ENCODE measurements at places on chromosomes 3 and 15.

DNA sequence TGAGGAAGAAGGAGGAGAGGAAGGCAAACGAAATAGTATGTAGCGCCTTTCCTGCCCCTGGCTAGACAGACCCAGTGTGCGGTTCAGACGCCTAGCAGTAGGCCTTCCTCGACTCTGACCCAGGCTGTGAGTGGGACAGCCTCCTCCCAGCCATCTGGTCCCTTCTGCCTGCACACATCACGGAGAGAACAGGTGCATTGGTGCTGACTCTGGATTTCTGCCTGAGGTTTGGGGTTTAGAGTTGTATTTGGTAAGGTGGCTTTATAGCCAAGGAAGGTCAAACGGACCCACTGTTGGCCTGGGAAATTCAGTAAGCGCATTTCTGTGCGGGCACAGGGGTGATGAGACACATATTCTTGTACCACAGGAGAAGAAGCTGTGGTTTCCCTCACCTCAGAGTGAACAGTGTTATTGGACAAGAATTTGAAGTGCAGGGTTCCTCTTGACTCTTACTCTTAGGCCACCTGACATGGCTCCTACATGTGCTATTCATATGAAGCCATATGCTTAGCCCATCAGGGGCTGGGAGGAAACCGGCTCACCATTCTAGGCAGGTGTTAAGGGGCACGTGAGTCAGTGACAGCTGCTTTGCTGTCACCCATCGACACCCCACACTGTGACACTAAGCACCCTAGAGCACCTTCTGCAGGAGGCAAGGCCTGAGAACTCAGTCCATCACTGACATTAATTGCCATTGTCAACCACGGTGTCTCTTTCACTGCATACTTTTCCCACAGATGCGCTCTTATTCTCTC lies 143.3 kb downstream of the CHDH start:
- DNase-seq, result no peak

DNA sequence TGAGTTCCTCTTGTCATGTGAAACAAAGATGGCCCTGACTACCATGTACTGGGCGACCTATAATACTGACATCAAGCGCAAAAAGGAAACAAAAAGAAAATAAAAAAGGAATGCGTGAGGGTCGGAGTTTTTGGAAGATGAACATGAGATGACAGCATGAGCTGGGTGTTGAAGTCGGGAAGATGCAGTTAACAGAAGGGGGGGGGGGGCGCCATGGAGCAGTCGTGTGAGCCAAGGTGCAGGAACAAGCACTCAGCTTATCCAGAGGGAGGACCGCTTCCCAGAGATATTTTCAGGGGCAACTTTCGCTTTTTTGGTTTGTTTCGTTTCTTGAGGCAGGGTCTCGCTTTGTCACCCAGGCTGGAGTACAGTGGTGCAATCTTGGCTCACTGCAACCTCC lies 110.2 kb downstream of the RORA start:
- DNase-seq, result no peak

DNA sequence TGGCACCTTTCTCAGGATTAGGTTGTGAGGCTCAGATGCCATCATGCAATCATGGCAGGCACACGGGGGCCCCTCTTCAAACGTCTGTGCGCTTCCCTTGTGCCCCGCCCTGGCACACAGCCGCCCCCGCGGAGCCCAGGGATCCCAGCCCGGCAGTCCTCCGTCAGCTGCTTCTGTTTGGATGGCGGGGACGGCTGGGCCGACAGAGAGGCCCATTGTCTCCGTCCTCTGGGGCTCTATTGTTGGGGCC lies 849 bp upstream of the HDAC11 start:
- peak; percentile 52 for DNase-seq

DNA sequence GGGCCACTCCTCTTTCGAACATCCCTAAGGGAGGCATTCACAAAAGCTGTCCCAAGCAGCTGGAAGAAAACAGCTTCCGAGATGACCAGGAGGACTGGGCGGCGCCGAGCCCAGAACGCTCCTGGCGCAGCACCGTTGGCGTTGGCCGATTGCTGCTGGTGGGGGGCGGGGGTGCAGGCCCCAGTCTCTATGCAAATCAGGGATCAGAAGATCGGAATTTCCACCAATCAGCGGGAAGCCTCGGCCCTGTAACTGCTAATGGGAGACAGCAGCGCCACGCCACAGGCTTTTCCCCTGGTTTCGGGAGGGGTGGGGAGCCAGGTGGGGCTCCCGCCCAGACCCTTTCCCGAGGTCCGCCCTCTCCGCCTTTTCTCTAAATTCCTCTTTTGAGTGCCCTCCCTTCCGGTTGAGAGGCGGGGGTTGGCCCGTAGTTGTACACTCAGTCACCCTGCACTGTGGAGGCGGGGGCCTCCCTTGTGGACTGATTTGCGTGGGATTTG lies 27.0 kb downstream of the HMCES start:
- peak; percentile 98 for DNase-seq

GRCh38 chr3:73801444-73801843 lies 176.7 kb upstream of the PDZRN3 start:
- no peak for DNase-seq

DNA sequence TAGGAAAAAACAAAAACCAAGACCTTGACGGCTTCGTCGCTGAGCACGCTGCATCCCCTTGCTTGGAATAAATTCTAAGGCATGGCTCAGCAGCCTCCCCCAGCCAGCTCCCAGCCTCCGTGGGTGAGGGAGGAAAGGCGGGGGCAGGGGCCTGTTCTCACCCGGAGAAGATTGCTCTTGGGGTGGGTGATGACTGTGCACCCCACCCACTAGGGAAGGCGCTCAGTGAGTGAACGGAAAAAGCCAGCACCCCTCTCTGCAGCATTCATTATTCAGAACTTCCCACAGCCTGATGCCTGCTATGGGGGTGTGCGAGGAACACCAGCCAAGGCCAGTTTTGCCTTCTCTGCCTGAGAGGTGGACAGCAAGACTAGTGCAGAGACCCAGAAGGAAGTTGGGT lies 19.3 kb upstream of the NTRK3 start:
- no peak for DNase-seq

DNA sequence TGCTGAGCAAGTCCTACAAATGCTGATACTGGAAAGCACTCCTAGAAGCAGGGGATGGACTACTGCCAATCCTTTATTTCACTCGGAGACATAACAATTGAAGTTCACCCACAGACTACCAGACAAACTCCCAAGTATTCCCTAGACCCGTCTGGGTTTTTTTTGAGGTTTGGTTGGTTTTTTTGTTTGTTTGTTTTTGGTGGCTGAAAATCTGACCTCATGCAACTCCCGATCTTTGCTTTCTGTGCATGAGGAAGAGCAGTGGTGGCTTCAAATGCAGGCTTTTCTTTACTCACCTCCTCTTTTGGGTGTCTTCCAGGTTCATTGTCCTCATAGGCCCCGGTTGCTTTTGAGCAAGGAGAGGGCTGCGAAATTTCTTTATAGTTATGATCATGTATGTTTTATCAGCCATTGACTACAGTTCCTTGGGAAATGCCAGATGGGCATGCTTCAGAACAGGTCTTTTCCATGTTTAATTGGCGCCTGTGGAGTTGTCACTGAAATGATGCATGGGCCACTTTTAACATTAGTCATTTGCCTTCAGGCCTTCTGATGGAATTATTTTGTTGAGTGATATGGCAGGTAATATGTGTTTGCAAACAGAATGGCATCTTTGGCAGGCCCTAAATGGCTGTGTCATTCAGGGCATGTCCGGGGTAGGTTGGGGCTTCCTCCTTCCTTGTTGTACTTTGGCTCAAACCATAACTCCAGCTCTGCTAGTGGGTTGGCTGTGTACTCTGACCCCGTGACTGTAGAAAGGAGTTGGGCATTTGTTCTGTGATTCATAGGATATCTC lies 81.3 kb upstream of the ZBED2 start:
- no peak for DNase-seq

GRCh38 chr3:99466331-99466730 lies 172.1 kb upstream of the COL8A1 start:
- no peak for DNase-seq

GRCh38 chr3:12136371-12136770 lies 22.3 kb downstream of the TIMP4 start:
- no peak for DNase-seq

GRCh38 chr3:151852074-151852811 lies 21.2 kb upstream of the SUCNR1 start:
- DNase-seq, result no peak

DNA sequence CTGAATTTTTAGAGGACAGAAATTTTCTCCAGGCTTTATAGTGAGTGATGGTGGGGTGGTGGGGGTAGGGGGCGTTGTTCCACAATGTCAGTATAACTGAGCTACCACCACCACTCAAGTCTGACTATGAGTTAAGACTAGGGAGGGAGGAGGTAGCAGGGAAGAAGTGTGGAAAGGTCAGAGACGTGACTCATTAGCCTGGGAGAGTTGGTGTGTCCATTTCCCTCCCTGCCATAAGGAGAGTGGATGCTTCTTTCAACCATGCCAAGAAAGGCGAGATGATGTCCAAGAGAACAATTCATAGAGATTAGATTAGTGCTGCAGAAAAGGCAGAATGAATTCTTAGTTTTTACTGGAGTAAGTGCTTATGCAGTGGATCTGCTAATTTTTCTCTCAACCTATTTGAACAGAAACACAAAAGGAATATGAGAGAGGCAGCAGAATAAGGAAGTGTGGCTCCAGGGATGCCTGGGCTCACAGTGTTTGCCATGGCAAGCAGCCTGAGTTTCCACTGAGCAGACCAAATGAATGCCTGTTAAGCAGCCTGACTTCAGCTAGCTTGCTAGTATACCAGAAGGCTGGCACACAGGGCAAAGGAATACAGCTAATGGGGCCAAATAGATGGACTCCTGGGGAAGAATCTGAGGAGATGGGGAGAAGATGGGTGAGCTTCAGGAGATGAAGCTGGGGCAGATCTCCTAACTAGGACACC lies 708.9 kb downstream of the NTRK3 start:
- no peak for DNase-seq

- no peak for DNase-seq
Measured at GRCh38 chr3:52345521-52346109, 29.5 kb downstream of the DNAH1 start.

DNA sequence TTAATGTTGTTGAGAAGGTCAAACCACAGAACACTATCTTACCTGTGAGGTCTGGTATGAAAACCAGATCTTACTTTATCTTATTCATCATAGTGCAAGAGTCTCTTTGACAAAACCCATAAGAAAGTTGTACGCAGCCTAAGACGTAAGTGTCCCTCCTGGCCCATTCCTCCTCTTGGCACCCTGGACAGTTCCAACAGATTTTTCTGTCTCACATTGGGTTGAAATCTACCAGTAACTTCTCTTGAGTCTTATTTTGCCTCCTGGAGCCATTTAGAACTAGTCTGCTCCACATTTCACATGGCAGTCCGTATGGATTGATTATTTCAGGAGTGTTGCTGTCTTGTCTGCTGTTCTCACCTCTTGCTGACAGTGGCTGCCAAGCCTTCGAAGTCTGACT lies 498.4 kb downstream of the PDCD6IP start:
- no peak for DNase-seq

- DNase-seq, result peak; percentile 52
Measured at GRCh38 chr3:172546628-172547214, 23.5 kb upstream of the TNFSF10 start.

DNA sequence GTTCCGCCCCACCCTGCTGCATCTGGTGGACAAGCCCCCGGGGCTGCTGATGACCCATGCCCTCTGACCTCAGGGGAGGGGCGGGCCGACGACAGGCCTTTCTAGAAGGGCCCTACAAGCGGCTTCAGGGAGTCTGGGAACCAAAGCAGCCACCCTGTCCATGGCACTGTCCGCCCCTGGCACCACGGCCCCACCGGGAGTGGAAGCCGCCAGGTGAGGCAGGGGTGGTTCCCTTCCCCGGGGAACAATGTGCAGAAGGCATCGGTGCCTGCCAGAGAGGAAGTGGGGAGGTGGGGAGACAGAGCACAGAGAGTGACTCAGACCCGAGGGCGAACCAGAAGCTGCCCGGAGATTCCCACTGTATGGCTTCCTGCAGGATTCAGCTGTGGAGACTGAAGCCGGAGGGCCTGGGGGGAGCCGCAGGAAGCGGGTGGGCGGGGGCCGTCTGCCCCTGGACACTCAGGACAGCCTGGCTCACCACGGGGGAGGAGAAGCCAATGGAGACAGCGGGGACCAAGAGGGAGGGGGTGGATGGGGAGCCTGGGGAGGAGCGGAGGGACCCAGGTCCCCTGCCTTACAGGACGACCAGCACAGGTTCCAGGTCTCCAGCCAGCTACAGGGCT lies 134.0 kb downstream of the TPRA1 start:
- peak; percentile 32 for DNase-seq

DNA sequence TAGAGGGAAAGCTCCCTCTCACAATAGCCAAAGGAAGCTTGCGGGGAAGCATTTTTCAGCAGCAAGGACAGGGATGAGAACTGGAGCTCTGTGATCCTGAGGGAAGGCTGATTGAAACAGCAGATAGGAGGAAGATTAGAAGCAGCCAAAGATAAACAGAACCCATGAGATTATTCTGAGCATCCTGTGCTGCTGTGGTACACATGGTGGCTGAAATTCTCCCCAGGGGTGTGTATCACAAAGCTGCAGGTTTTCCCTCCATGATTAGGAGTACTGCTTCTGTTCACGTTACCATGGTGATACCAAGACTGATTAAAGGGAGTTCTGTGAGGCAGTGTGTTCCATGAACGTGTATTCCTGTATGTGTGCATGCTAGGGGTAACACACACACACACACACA lies 30.3 kb upstream of the PSMD6 start:
- DNase-seq, result no peak

GRCh38 chr3:73573204-73573603 lies 51.5 kb downstream of the PDZRN3 start:
- DNase-seq, result no peak

GRCh38 chr15:68700455-68701123 lies 120.1 kb downstream of the ANP32A start:
- DNase-seq, result no peak

DNA sequence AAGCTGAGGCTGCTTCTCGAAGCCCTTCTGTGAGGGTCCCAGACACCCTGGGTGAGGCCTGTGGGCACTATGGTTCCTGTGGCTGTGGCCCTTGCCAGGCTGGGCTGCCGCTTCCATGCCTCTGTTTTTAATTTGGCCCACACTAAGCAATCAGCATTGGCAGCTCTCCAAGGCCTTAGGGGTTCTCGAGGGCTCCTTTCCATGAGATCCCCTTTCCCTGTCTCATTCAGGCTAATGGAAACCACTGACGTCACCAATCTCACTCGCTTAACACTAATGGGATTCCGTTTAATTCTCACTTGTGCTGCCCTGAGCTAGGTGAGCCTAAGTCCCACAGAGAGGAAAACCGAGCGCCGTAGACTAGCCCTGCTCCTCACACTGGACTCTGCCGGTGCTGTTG lies 60.2 kb upstream of the RAB6B start:
- DNase-seq, result no peak

- no peak for DNase-seq
Measured at GRCh38 chr3:111733154-111733553, 125.9 kb upstream of the PHLDB2 start.

DNA sequence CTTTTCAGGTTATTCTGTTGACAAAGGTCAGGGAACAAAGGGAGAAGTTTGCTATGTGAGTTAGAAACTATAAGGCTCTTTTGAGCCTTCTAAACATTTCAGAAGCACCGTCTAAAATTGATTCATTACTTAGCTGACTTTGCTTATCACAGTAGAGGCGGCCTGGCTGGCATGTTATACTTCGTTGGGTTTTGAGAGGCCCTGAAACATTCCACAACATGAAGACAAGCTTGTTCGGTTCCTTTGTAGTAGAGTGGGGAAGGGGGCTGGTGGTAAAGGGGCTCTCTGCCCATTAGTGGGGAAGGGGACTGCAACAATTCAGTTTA lies 23.6 kb downstream of the ZBTB38 start:
- DNase-seq, result no peak

- peak; percentile 88 for DNase-seq
Measured at GRCh38 chr3:188683032-188683521, 488.7 kb upstream of the TPRG1 start.
